H4 (cell line): ENCODE measurements at places on chromosomes 4 and X.

DNA sequence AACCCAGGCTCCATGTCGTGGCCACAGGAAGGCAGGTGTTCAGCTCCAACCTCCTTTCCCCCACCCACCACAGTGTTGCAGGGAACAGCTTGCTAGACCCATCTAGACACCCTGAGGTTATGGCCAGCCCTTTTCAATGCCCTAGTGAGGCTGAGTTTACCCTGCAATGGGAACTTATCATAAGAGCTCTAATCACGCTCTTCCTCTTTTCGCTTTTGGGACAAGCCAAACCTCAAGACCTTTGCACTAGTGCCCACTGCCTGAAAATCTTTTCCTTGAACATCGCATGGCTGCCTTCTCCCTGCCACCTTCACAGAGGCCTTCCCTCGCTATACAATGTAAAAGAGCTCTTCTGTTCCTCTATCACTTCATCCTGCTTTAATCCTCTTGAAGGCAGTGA, 2.4 kb upstream of the FGFBP2 start:
- DNase-seq, result no peak

GRCh38 chr4:24394041-24394440, 190.3 kb downstream of the DHX15 start:
- DNase-seq, result peak; percentile 48

GRCh38 chr4:94304365-94304971, 38.2 kb downstream of the HPGDS start:
- DNase-seq, result peak; percentile 13

DNA sequence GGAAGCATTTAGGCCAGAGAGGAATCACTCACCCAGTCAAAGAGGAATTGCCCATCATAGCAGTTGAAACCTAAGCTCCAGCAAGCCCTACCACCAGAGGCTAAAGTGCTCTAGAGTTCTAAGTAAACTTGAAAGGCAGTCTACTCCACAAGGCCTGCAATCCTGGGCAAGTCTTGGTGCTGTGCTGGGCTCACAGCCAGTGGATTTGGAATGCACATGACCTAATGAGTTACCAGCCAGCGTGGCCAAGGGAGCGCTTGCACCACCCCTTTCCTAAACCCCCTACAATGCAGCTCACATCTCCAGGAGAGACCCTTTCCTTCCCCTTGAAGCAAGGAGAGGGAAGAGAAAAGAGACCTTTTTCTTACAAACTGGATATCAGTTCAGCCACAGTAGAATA, 445.7 kb downstream of the GASK1B start:
- no peak for DNase-seq

DNA sequence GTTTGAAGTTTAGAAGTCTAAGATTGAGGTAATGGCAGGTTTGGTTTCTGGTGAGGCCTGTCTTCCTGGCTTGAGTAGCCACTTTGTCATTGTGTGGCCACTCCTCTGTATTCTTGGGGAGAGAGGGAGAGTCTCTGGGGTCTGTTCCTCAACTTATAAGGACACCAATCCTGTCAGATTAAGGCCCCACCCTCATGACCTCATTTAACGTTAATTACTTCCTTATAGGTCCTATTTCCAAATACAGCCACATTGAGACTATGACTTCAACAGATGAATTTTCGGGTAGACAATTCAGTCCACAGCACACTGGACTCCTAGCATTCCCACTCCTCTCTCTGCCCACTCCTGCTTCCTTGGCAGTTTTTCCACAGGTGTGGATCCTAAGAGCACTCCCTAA, 350.8 kb upstream of the CASK start:
- DNase-seq, result no peak

GRCh38 chr4:184574861-184575260, 74.4 kb downstream of the CASP3 start:
- no peak for DNase-seq

- DNase-seq, result no peak
These were observed 206.3 kb downstream of the SHROOM3 start for GRCh38 chr4:76641351-76641750.

DNA sequence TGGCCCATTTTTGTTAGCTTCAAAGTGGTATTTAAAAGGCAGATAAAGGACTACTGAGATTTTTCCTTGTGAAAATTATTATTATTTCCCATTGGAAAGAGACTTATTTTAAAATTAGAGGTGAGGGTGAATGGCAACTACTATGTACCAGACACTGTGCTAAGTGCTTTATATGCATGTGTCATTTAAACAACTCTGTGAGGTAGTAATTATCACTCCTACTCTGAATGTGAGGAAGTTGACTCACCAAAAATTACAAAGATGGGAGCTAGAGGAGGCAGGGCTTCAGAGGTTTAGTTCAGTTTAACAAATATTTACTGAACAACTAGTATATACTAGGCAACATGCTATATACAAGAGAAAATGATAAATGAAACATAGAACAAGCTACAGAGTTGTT, 78.2 kb downstream of the MSL3 start:
- DNase-seq, result no peak

DNA sequence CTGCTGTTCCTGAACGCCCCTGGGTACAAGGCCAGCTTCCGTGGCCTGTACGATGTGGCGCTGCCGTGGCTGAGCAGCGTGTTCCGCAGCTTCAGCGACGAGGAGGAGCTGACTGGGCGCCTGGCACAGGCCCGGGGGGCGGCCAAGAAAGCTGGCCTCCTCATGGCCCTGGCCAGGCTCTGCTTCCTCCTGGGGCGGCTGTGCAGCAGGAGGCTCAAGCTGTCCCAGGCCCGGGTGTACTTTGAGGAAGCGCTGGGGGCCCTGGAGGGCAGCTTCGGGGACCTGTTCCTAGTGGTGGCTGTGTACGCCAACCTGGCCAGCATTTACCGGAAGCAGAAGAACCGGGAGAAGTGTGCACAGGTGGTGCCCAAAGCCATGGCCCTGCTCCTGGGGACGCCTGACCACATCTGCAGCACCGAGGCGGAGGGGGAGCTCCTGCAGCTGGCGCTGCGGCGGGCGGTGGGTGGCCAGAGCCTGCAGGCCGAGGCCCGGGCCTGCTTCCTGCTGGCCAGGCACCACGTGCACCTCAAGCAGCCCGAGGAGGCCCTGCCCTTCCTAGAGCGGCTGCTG, 28.2 kb downstream of the SH3TC1 start:
- no peak for DNase-seq

DNA sequence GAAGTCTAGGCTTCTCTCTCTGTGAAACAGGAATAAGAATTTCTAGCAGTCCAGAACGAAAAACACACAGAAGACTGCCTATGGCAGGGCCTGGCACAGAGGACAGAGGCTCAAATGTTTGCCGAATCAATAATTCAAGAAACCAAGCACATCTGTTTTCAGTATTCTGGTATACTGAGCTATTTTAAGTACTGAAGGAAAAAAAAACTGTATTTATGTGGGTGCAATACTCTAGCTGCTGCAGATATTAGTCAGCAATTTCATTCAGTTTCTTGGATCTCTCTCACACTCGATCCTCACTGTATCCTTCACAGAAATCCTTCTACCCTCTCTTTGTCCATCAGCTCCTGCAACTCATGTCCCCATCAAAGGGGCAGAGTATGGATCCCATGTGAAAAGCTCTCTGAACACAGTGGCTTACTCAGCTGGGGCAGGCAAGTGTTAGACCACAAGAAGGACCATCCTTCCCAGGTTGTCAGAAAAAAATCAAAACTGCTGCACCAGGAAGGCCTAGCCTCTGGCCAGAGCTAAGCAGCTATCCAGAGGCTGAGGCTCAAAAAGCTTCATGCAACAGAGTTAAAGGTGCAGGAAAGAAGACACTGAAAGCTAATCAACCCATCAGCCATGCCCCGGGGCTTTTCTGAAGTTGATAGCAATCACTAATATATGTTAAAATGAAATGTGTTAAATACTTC, 9.1 kb upstream of the USO1 start:
- DNase-seq, result no peak

DNA sequence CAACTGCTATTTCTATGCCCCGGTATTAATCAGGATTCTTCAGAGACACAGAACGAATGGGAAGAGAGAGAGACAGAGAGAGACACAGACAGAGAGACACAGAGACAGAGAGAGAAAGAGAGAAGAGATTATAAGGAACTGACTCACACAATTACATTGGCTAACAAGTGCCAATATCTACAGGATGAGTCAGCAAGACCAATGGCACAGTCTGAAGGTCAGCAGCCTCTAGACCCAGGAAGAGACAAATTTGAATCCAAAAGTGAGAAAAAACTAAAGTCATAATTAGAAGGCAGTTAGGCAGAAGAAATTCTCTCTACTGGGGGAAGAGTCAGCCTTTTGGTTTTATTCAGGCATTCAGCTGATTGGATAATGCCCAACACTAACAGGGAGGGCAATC, 187.3 kb downstream of the MAB21L2 start:
- DNase-seq, result peak; percentile 45

DNA sequence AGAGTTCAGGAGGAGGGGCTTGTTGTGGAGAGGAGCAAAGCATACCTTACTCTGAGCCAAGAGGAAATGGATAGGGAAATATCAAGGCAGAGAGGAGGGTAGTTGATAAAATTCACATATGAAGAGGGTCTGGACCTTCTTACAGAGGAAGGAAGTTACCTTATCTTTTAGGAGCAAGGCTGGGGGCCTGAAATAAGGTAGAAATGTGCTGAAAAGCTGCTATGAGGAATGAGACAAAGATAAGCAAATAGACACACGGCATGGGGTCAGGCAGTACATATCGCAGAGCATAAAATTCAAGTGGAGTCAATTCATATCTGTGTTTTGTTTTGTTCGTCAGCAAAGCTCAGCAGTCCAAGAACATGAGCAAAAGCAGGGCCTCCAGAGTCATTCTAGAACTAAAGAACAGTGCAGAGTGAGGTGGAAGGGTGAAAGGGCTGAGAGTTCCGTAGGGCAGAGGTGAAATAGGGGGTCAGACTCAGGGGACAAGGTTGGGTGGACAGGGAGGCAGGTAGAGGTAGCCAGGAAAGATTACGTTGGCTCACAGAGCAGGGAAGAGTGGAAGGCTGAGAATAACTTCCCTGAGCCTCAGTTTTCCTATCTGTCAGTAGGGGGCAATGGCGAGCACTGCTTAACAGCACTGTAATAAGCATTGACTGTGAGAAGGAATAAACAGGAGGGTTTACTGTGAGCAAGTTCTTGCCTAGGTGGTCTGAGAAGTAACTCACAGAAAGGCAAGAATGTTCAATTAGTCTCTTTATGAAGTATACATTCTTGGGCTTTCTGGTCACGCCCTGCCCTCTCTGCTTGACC, 9.2 kb downstream of the VSIG4 start:
- DNase-seq, result no peak

DNA sequence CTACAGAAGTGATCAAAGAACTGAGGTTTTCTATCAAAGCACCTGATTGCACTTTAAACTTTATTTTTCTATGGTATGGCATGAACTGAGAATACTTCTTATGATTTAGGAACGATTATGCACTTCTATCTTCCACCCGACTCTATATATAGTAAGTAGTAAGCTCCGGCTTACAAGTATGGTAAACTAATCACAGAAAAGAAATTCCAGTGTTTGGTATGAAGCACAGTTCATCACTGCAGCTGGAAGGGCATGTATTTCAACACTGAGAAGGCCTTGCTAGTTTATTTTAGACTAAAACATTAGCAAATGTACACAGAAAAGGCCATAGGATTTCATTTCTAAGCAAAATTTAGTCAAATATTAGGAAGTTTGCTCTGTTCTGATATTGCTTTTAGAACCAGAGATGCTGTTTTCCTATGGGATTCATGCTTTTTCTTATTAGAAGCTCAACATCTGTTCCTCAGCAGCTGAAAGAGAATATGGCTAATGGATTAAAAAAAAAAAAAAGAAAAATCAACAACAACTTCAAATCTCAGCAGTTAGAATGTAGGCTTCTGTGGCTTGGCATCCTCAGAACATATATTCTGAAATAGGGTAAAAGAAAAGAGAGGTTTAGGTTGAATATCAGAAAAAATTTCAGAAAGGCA, 273.5 kb downstream of the C4orf33 start:
- no peak for DNase-seq

DNA sequence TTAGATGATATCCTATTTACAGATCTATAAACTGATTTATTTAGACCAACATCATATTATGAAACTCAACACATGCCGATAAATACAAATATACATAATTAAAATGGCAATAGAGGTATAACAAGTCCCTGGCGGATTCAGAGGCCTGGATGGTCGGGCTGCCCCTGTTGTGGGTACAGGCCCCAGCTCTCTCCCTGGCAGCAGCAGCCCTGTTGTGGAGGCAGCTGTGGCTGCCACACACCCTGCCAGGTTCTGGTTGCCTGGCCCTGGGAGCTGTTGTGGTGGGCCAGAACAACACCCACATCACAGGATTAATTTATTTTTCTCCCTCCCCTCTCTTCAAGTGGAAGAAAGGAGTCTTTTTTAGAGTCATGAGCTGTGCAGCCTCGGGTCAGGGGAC, 12.1 kb upstream of the TCEAL2 start:
- no peak for DNase-seq

DNA sequence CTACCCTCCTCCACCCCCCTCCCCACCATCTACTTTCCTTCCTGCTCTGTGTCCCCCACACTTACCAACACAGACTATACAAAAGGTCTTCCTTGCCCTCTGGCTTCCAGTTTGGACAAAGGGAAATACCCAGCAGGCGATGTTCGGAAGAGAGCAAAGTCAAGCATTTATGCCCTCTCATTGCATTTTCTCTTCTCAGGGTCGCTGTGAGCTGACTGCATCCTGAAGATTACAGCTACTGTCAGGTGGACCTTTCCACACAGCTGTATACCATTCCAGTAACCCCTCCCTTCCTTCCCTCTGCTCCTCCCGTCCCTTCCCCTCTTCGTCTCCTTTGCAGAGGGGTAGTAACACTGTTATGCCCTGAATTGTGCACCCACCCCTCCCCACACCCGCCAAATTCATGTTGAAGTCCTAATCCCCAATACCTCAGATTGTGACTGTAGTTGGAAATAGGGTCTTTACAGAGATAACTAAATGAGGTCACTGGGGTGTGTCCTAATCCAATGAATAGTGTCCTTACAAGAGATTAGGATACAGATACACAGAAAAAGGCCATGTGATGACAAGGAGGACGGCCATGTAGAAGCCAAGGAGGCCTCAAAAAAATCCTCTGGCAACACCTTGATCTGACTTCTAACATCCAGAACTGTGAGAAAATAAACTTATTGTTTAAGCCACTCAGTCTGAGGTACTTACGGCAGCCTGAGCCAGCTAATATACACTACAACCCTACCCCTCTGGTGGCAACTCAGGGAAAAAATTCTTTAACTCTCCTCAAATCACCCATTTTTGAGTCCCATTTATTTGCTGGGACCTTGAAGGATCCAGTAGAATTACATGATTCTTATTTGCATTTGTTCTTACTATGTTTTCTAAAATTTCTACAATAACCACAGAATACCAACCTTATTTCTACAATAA, 11.7 kb downstream of the MORF4L2 start:
- DNase-seq, result no peak

DNA sequence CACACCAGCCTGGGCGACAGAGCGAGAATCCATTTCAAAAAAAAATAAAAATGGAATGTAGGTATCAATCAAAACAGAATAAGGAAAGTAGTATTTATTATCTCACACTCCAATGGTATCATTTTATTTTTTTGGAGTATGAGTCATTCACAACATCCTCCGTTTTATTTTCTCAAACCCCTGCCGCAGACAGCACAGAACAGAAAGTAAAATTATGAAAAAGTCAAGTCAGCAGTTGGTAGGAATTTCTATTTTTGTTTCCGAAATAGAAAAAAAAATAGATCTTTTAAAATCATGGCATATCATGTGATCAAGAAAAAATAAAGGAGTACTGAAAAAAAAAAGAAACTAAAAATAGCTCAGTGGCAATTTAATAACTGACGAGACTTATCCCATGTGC, 490.7 kb upstream of the TENM3 start:
- DNase-seq, result no peak

- no peak for DNase-seq
These were observed 545.6 kb upstream of the LCORL start for GRCh38 chr4:18566970-18567799.

GRCh38 chr4:139314047-139314800, 11.9 kb upstream of the NDUFC1 start:
- DNase-seq, result no peak

- DNase-seq, result no peak
These were observed 22.7 kb downstream of the INTS6L start for GRCh38 chrX:135543172-135543571.
